Endothelial cell of umbilical vein (primary cell): ENCODE measurements at places on chromosomes 11 and 22. TPM values are rescaled to one million over a fixed set of nuclear protein-coding genes. Genes with fewer than 3 reads are reported as not detected.

JAM3 gene
- 106 and 137 TPM in 2 replicates for total RNA-seq

OR8G5 gene
- total RNA-seq, result not detected in 2 replicates

LRP4 gene
- 2.0 and 3.8 TPM in 2 replicates for total RNA-seq

BBOX1 gene
- total RNA-seq, result not detected in 2 replicates

PRSS23 gene
- total RNA-seq, result 240 and 278 TPM in 2 replicates

CHRM1 gene
- not detected in 2 replicates for total RNA-seq

DNA sequence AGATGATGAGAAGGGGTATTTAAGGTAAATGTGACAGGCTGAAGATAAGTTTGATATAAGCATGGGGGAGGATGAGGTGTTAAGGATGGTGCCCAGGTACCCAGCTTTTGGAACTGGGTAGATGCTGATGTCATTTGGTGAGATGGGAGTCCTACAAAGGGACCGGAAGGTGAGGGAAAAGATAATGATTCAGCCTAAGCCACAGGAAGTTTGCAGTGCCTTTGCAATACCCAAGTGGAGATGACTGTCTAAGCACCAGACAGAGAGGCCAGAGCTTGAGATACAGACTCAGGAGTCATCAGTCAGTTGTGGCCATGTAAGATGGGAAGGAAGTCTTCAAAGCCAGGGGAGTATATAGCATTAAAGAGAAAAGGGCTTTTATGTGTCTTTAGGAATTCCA is 30.0 kb upstream of the SMCO4 start:
- H3K4me3 ChIP-seq, result no peak overlapping the region
- no peaks in the 10 kb centered on the region for H3K36me3 ChIP-seq
- H3K27me3 ChIP-seq, result no peaks in the 10 kb centered on the region
- H3K4me1 ChIP-seq, result no peaks in the 10 kb centered on the region
- no peak overlapping the region for H3K27ac ChIP-seq

DNA sequence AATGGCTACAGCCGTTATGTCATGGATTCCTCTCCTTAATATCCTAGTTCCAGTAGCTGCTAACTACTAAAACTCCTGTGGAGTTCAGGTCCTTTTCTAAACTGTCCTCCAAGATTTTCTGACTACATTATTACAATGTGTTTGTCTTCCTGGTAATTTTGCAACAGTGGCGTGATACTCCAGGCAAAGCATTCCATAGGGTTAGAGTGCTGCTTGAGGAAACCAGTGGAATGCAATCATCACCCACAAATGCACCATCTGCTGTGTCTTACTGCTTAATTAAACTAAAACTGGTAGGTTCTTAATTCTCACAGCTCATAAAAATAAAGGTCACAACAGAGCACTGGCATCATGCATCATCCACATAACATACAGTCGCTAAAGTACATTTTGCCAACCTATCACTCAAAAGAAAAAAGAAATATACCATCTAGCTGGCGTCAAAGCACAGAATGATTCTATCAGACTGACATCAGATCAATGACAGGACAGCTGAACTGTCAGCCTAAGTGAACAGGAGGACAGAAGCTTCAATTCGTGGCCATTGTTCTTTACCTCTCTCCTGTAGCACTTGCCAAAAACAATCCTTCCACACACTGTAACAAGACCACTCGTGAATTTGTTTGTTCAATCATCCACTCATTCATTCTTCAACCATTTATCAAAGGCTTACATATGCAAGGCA is 182.5 kb downstream of the CADM1 start:
- no peaks in the 10 kb centered on the region for H3K27me3 ChIP-seq
- no peak for DNase-seq
- H3K27ac ChIP-seq, result no peak overlapping the region
- no peak overlapping the region for H3K4me3 ChIP-seq
- no peaks in the 10 kb centered on the region for H3K4me1 ChIP-seq

DNA sequence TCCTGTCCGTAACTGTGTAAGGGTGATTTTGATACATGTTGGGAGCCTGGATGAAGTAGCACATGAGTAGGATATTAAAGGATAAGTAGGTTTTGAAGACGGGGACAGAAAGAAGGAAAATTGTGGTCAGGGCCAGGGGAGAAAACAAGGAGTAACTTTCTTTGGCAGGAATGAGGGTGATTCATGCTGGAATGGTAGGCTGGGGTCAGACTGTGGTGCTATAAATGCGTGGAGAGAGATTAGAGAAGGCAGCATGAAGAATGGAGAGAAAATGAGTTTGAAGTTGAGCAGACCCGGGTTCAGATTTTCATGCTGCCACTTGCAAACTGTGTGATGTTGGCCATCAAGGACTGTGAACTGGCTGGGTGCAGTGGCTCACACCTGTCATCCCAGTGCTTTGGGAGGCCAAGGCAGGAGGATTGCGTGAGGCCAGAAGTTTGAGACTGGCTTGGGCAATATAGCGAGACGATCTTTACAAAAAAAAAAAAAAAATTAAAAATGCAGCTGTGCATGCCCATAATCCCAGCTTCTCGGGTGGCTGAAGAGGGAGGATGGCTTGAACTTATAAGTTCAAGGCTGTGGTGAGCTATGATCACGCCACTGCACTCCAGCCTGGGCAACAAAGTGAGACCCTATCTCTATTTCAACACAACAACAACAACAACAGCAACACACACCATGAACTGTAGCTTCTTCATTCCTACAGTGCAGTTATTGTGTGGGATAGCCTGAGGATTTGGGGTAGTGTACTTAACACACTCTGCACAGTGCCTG is 22.3 kb downstream of the ZBTB16 start:
- H3K4me3 ChIP-seq, result no peak overlapping the region
- DNase-seq, result peak; percentile 84
- no peaks in the 10 kb centered on the region for H3K36me3 ChIP-seq
- peak overlapping the region; percentile 94 for H3K27ac ChIP-seq
- H3K27me3 ChIP-seq, result no peaks in the 10 kb centered on the region

DNA sequence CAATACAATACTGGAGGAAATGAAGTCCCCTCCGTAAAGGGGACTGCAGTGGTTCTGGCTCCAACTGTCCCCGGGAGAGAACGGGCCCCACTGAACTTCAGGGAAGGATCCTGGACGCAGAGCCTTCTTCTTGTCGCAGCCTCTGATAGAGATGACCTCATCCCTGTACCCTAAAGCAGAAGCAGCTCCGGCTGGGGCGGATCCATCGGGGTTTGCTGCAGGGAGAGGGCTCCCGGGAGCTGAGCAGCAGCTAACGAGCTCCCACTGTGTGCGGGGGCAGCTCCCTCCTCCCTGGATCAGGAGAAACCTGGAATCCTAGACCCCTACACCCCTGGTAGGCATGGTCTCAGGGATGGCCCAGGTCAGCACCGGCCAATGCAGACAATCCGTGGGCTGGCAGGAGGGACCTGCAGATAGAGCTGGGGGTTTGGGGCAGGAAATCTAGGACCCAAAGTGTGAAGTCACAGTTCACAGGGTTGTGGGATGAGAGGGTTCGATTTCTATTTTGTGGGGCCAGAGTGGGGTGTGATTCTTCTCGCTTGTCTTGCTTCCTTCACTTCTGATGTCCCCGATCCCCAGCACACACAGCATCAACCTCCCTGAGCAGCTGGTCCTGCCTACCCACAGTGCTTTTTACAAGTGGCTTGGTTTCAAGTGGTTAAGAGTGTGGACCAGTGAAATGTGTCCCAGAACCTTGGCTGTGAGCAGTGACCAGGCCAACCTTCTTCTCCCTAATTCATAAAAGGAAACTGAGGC is 12.9 kb downstream of the KIAA0930 start:
- H3K4me3 ChIP-seq, result no peak overlapping the region
- H3K4me1 ChIP-seq, result no peaks in the 10 kb centered on the region
- no peak overlapping the region for H3K27ac ChIP-seq
- no peaks in the 10 kb centered on the region for H3K27me3 ChIP-seq

DNA sequence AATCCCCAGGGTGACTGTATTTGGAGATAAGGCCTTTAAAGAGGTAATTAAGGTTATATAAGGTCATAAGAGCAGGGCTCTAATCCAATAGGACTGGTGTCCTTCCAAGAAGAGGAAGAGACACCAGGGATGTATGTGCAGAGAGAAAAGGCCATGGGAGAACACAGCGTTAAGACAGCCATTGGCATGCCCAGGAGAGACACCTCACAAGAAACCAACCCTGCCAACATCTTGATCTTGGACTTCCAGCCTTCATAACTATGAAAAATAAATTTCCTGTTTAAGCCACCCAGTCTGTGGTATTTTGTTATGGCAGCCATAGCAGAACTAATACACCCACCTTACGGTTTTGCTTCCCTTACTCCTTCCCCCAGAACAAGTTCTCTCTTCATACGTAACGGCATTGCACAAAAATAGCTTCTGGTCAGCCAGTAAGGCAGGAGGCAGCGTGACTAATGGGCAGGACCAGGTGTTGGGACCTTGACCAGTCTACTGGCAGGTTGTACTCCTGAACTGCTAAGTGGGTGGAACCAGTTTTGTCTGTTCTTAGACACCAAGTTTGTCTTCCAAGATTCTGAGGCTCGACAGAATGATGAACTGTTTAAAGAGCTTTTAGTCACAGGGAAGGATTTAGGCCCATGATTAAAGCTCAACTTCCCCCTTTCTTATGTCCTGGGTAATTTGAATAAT is 31.9 kb upstream of the UPB1 start:
- H3K27me3 ChIP-seq, result no peaks in the 10 kb centered on the region
- H3K36me3 ChIP-seq, result no peaks in the 10 kb centered on the region
- DNase-seq, result no peak
- no peak overlapping the region for H3K4me3 ChIP-seq
- H3K27ac ChIP-seq, result no peak overlapping the region
